ENCODE measurements at places on chromosomes 4 and X.

DNA sequence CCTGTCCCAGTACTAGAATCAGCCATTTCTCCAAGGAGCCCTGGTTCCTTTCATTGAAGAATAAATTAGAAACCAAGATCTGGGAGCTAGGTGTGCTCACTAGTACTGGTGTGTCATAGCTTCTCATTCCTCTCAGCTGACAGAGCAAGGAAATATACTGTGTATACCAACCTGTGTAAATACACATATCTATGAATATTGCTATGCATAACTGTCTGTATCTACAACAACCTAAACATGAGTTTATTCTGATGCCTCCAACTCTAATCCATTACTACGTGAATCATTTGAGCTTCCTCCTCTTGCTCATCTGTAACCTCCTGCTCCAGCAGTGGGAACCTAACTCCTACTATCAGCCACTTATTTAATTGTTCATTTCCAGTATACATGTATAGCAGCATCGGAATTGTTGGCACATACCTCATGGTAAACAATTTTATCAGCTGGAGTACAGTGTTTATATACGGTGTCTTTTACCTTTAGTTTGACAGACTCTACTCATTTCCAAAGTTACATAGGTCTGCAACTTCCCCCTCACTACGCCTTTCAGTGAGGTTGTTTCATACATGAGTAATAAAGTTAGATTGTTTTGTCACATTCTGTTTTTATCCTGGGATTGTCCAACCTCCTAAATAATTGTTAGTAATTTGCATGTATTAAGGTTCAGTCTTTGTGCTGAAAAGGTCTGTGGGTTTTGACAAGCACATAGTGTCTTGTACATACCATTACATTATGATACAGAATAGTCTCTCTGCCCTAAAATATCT is 7.1 kb upstream of the SCRG1 start:
- peaks cover 3% of the 10 kb centered on the region for H3K4me1 ChIP-seq
- no peak overlapping the region for H3K27ac ChIP-seq
- DNase-seq: no peak
- no peaks in the 10 kb centered on the region for H3K36me3 ChIP-seq

GRCh38 chr4:80161413-80162058 is 35.8 kb upstream of the PRDM8 start:
- no peaks in the 10 kb centered on the region for H3K27me3 ChIP-seq
- H3K4me3 ChIP-seq: no peak overlapping the region
- no peaks in the 10 kb centered on the region for H3K4me1 ChIP-seq

GRCh38 chrX:25175171-25175570 is 159.4 kb upstream of the ARX start:
- H3K27ac ChIP-seq: no peak overlapping the region
- peaks cover 23% of the 10 kb centered on the region for H3K27me3 ChIP-seq
- H3K4me3 ChIP-seq: no peak overlapping the region
- no peaks in the 10 kb centered on the region for H3K4me1 ChIP-seq

GRCh38 chrX:135985973-135986310 is 707 bp downstream of the SLC9A6 start:
- no peaks in the 10 kb centered on the region for H3K4me1 ChIP-seq
- H3K27me3 ChIP-seq: no peaks in the 10 kb centered on the region
- H3K36me3 ChIP-seq: no peaks in the 10 kb centered on the region
- H3K27ac ChIP-seq: no peak overlapping the region
- peak overlapping the region; percentile 79 for H3K4me3 ChIP-seq

- H3K27ac ChIP-seq: no peak overlapping the region
- H3K36me3 ChIP-seq: no peaks in the 10 kb centered on the region
- no peaks in the 10 kb centered on the region for H3K4me1 ChIP-seq
Observed at GRCh38 chr4:185886832-185887524, 75.0 kb upstream of the SORBS2 start.

DNA sequence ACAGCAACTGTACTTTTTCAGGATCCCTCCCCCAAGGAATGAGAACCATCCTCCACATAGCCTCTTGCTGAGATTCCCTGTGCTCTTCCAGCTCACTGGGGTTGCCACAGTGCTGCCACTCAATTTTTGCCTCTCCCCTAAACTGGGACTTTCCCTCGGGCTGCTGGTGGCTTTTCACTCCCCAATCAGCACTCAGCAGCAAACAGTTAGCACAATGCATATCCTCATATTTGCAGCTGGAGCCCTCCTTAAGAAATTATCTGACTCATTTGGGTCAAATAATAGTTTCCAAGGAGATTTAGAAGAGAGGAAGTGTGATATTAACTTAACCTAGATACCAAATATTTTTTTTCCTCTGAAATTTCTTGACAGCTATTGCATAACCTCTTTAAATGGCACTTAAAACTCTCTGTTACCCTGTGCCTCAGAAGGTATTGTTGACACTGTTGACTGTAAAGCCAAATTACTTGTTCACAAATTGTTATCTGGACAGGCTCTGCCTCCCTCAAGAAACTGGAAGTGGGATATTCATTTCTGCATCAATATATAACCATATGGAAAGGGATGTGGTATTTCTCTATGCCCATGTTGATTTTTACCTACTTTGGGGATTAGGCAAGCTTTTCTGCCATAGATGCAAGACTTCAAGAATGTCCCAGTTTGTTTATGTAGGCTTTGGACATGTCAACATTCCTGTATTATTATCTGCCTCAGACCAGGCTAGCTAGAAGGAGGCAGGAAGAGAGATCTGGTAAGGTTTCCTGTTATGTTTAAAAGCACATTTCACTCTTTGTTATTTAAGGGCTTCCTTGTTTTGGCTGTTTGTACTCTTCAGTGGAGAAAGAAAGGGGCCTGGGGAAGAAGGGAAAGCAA is 58.0 kb downstream of the SEPTIN11 start:
- H3K4me1 ChIP-seq: peaks cover 11% of the 10 kb centered on the region
- no peak overlapping the region for H3K4me3 ChIP-seq
- H3K27ac ChIP-seq: peak overlapping the region; percentile 89
- DNase-seq: peak; percentile 87
- H3K36me3 ChIP-seq: peaks cover 70% of the 10 kb centered on the region

GRCh38 chr4:164381859-164382258 is 372.1 kb upstream of the SMIM31 start:
- DNase-seq: no peak
- no peaks in the 10 kb centered on the region for H3K27me3 ChIP-seq
- no peaks in the 10 kb centered on the region for H3K36me3 ChIP-seq
- H3K4me3 ChIP-seq: no peak overlapping the region
- peaks cover 6% of the 10 kb centered on the region for H3K4me1 ChIP-seq
- no peak overlapping the region for H3K27ac ChIP-seq

DNA sequence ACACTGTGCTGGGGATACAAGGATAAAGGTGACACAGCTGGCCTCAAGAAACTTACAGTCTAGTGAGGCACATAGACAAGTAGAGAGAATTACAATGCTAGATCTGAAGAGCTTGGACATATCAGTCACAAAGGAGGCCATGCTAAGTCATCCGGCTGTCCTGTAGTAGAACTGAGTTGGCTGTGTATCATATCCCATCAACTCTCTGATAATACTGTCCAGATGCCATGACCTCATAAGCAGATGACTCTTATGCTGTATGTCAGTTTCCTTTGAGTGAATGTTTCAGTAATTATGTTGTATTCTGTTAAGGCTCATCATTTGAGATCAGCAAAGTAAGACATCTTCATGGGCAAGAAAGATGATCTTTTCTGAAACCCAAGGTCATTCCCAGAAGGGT is 442.9 kb downstream of the MID1IP1 start:
- no peaks in the 10 kb centered on the region for H3K4me1 ChIP-seq
- H3K27ac ChIP-seq: no peak overlapping the region

- no peak overlapping the region for H3K4me3 ChIP-seq
- no peak overlapping the region for H3K27ac ChIP-seq
- H3K36me3 ChIP-seq: peaks cover 2% of the 10 kb centered on the region
- no peak for DNase-seq
Observed at GRCh38 chr4:99872570-99872969, 21.7 kb downstream of the LAMTOR3 start.

GRCh38 chr4:3449574-3450534 is 8.1 kb downstream of the HGFAC start:
- peaks cover 7% of the 10 kb centered on the region for H3K4me1 ChIP-seq
- H3K27me3 ChIP-seq: peaks cover 11% of the 10 kb centered on the region
- no peak for DNase-seq
- no peaks in the 10 kb centered on the region for H3K36me3 ChIP-seq

DNA sequence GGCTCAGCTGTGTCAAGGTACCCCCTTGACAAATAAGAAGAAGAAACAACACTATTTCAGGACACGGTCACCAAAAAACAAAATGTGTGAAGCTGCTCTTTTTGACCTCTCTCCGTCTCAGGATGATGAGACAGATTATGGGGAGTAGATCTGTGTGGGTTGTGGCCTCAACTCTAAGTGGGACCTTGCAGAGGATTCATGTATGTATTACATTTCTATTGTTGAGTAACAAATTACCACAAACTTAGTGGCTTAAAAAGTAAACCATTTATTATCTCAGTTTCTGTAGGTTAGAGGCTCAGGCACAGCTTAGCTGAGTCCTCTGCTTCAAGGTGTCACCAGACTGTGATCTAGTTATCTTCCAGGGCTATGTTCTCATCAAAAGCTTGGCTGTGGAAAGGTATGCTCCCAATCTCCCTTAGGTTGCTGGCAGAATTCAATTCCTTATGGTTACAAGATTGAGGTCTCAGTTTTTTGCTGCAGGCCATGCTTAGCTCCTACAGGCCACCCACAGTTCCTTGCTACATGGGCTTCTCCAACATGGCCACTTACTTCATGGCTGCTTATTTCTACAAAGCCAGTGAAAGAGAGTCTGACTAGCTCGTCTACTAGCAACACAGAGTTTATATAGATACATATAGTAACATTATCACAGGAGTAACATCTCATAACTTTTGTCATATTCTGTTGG is 28.1 kb downstream of the DGKK start:
- H3K27me3 ChIP-seq: no peaks in the 10 kb centered on the region
- no peak overlapping the region for H3K27ac ChIP-seq
- no peaks in the 10 kb centered on the region for H3K4me1 ChIP-seq
- DNase-seq: no peak

DNA sequence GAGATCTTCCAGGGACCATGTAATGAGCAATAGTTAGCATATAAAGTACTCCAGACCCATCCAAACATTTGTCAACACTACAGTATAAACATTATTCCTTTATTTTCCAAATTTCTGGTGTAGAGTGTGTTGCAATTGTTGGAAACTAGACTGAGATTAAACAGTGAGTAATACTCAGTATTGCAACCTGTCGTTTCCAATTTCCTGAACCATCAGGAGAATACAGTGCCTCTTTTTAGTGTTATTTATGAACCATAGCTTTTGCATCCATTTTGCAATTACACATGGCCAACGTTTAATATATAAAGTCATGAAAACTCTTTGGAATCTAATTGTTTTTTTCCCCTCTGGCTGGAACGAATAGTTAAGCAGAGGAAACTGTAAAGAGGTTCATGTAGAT is 58.3 kb upstream of the DHRSX start:
- H3K36me3 ChIP-seq: no peaks in the 10 kb centered on the region
- no peak for DNase-seq
- no peak overlapping the region for H3K27ac ChIP-seq
- H3K4me3 ChIP-seq: no peak overlapping the region
- H3K27me3 ChIP-seq: peaks cover 51% of the 10 kb centered on the region

- H3K36me3 ChIP-seq: no peaks in the 10 kb centered on the region
- peak; percentile 1 for DNase-seq
- no peaks in the 10 kb centered on the region for H3K27me3 ChIP-seq
- no peaks in the 10 kb centered on the region for H3K4me1 ChIP-seq
- H3K27ac ChIP-seq: no peak overlapping the region
- peak overlapping the region; percentile 67 for H3K4me3 ChIP-seq
Observed at GRCh38 chrX:108091878-108092291, 307 bp downstream of the ATG4A start.

DNA sequence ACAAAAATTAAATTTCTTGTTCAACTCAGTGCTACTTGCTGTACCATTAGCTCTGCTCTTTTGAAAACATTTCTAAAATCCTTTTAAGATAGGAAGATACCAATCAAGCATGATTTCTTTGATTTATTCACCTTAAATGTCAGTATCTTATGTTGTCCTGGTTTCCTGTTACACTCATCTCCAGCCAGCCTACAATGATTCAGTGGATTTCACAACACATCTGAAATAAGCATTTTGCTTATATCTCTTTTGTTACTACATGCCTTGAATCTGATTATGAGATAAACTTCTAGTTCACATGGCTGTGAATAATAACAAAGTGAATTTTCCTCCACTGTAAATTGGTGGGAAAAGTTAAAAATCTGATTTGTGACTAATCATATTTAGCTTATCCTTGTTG is 112.5 kb upstream of the BMP3 start:
- no peak overlapping the region for H3K4me3 ChIP-seq
- no peak overlapping the region for H3K27ac ChIP-seq
- H3K27me3 ChIP-seq: no peaks in the 10 kb centered on the region
- DNase-seq: no peak

- H3K4me3 ChIP-seq: no peak overlapping the region
- no peaks in the 10 kb centered on the region for H3K27me3 ChIP-seq
- H3K27ac ChIP-seq: no peak overlapping the region
- H3K4me1 ChIP-seq: peaks cover 5% of the 10 kb centered on the region
Observed at GRCh38 chr4:138401334-138401733, 159.2 kb upstream of the SLC7A11 start.

GRCh38 chr4:78210694-78211410 is 153.7 kb downstream of the FRAS1 start:
- H3K36me3 ChIP-seq: no peaks in the 10 kb centered on the region
- H3K27me3 ChIP-seq: no peaks in the 10 kb centered on the region
- no peaks in the 10 kb centered on the region for H3K4me1 ChIP-seq

DNA sequence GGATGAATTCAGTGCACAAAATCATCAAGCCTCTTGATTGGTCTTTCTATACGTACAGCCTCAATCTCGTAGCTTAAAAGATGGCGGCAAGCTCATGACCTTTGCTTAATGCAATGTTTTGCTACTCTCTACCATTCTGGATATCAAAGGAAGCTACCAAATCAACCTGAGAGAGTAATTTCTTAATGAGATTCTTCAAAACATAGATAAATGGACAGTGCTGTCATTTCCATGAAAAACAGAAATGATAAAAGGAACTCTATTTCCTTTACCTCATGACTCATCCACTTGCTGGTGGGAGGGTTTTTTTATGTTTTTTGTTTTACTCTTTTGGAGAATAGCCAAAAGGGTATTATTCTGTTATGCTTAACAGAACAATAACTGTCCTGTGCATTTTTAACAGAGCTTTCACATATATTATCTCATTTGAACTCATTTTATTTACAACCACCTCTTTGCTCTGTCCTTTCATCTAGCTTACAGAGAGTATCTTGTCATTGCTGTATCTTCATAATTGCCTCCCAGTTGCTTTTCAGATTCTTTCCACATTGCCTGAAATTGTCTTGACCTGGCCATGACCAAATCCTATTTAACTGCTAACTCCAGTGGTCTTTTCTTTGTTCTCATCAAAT is 138.6 kb upstream of the GPR101 start:
- no peaks in the 10 kb centered on the region for H3K27me3 ChIP-seq
- no peak overlapping the region for H3K4me3 ChIP-seq

DNA sequence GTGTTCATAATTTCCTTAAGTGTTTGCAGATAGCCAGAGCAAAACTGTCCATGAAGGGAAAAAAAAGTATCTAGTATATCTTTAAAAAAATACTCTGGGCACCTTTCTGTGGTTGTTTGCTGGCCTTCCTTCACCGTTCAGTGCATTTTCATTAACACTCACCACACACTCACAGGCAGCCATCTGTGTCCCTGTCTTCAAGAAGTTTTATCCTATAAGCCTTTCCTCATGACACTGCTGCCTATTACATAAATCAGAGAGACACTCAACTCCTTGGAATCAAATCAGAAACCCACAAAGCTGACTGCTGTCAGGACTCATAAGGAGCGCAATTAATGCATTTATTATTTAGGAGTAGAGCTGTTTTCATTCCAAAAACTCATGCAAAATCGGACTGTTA is 1720.2 kb downstream of the PCDH7 start:
- no peak overlapping the region for H3K4me3 ChIP-seq
- no peaks in the 10 kb centered on the region for H3K27me3 ChIP-seq
- H3K4me1 ChIP-seq: no peaks in the 10 kb centered on the region
- no peak for DNase-seq
- H3K27ac ChIP-seq: no peak overlapping the region

GRCh38 chrX:132563976-132564375 is 75.1 kb upstream of the MBNL3 start:
- H3K4me3 ChIP-seq: no peak overlapping the region
- H3K36me3 ChIP-seq: no peaks in the 10 kb centered on the region
- H3K27ac ChIP-seq: no peak overlapping the region
- no peaks in the 10 kb centered on the region for H3K4me1 ChIP-seq
